ENCODE measurements at places on chromosomes 5 and 9.
A peak's percentile ranks its signal among the peaks of the same experiment; 100 is the strongest.

GRCh38 chr5:119071561-119071995 lies 691 bp downstream of the DMXL1 start:
- no peak for DNase-seq

GRCh38 chr9:34046784-34047379 lies 1.8 kb downstream of the UBAP2 start:
- peak; percentile 48 for DNase-seq

DNA sequence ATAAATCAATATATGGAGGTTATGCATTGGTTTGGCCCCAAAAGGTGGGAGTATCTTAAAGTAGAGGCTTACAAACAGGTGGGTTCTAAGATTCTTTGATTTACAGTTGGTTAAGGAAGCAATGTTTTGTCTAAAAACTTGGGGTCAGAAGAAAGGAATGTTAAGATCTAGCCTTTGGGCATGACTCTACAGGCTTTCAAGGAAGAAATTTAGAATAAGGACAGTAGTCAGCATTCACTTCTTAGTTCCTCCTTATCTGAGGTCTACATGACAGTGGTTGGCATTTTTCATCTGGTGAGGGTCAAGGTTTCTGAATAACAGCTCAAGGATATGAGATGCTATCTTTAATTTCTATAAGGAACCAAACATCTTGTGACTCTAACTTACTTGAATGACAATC lies 122.8 kb downstream of the CAMK4 start:
- DNase-seq, result no peak

- DNase-seq, result no peak
Observed at GRCh38 chr5:21810737-21811316, 1042.3 kb downstream of the CDH12 start.

DNA sequence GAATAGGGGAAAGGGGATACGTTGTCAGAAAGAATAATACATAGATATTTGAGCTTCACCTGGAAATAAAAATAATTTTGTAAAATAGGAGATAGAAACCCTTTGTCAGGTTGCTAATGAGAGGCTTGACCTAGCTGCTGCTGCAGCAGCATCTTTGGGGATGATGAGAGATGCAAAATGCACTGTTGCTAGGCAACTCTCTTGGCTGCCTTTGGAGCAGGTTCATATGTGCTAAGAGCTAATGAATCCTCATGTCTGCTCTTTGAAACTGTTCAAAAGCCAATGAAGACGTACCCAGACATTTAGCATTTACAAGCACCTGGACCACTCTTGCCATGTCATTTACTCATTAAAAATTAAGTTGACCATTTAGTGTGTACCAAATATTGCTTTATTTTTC lies 121.7 kb downstream of the FOCAD start:
- no peak for DNase-seq

- DNase-seq, result no peak
Observed at GRCh38 chr5:19923742-19924141, 64.3 kb downstream of the CDH18 start.

DNA sequence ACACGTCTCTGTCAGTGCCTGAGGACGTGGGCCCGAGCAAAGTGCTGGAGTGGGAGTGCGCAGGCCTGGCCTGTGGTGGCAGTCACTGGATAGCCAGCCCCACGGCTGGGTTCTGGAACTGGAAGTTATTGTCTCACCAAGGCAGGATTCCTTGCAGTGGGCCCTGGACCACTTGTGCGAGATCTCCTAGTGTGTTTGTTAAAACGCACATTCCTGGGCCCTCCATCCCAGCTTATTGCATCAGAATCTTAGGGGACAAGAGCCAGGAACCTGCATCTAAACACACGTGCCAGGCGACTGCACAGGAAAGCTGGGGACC lies 26.9 kb downstream of the PTPA start:
- no peak for DNase-seq

- DNase-seq, result no peak
Observed at GRCh38 chr5:169126481-169127021, 174.4 kb downstream of the SLIT3 start.

DNA sequence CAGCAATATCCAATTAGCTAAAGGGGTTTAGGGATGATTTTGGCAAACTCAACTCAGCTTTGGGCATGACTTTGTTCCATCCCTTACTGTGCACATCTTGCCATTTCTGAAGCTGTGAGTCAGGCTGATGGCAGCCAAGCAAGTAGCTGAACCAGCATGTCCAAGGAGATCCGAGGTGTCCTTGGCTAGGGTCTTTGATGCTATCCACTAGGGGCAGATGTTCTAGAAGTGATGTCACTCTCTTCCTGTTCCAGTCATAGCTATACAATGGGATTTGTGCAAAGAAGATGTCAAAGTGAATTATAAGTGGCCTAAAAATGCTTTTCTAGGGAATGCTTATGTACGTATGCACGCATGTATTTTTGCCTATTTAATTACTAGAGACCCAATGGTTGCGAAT lies 160.8 kb upstream of the PAPPA start:
- no peak for DNase-seq

GRCh38 chr5:801472-801871 lies 16.9 kb upstream of the ZDHHC11B start:
- no peak for DNase-seq

GRCh38 chr5:141420855-141421488 lies at the start of gene PCDHGA11:
Gene PCDHGA11 (plus strand): TSS chr5:141421051. CDS start chr5:141421228, 177 bp downstream.
- DNase-seq, result peak; percentile 68

GRCh38 chr5:10420932-10421331 lies 20.7 kb upstream of the ROPN1L start:
- no peak for DNase-seq

DNA sequence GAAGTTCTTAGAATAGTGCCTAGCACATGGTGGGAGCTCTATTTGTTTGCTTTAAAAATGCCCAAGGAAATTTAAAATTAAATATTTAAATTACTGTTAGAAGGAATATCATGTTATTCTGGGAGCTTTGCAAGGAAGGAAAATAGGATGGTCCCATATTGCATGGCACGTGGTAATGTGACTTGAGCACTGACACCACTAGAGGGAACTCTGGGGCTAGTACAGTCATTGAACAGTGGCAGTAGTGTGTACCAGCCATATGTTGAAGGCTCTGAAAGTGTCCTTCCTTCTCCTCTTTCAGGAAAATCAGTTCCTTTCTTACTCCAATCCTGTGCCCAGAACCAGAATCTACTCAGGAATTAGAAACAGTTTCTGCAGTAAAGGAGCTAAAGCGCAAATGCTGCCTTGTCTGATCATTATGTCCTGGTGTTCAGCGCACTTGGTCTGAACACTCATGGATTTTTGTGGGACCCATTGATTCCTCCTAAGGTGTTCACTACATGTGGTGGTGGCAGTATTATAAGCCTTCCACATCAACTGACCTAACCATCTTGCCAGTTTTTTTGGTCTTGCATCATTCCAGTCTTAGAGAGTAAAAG lies 54.1 kb downstream of the GDA start:
- peak; percentile 42 for DNase-seq

DNA sequence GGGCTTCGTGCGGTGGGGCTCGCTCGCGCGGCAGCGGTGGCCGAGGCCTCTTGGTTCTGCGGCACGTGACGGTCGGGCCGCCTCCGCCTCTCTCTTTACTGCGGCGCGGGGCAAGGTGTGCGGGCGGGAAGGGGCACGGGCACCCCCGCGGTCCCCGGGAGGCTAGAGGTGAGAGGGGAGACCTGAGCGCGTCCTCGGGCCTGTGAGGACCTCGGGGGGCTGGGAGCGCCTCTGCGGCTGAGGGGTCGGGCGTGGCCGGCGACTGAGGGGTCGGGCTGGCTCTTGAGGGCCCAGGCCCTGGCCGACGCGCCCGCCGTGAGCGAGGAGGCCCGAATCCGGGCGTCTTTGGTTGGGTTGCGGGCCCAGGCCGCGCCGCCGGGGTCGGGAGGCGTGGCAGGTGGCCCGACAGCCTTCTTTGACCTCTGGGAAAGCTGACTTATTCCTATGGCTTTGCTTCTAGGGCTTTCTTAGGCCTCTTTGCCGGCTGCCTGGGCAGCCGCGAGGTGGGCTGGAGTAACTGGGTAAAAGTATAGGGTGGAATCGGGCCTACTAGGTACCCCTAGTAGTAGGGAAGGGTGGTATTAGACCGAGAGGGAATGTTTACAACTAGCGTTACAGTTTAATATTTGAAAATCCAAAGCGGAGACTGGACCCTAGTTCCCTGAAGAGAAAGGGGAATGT lies at the start of gene CANX:
TSS of gene CANX (plus strand) at position 33 of the 681 bp plus-strand sequence. CDS start 6,715 bp downstream, outside the sequence.
- no peak for DNase-seq

DNA sequence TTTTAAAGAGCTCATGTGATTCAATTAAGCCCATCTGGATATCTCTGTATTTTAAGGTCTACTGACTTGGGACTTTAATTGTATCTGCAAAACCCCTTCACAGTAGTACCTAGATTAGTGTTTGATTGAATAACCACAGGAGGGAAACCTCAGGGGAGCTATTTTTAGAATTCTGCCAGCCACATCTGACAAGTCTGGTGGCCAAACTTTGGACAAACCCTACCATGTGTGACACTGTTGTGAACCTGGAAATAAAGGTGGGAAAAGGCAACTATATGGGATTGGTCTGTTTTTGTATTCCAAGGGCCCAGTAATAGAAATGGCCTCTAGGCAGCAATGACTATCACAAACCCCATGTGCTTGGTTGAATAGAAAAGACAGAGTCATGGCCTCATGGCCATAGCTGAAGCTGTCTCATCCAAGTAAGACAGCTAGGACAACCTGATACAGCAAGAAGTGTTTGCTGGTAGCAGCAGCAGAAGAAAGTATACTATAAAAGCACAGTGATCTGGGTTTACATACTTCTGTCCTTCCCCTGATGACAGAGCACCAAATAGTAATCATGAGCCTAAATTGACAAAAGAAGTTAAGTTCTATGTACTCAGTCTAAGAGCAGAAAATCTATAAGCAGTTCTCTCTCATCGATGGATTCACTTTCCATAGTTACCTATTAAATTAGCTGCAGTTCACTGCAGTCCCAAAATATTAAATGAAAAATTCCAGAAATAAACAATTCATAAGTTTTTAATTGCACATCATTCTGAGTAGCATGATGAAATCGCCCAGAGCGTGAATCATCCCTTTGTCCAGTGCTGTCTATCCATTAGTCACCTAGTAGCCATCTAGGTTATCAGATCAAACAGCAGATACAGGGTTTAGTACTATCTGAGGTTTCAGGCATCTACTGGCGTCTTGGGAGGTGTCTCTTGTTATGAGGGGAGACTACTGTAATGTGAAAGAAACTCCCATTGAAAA lies 189.8 kb downstream of the ARHGAP26 start:
- no peak for DNase-seq

DNA sequence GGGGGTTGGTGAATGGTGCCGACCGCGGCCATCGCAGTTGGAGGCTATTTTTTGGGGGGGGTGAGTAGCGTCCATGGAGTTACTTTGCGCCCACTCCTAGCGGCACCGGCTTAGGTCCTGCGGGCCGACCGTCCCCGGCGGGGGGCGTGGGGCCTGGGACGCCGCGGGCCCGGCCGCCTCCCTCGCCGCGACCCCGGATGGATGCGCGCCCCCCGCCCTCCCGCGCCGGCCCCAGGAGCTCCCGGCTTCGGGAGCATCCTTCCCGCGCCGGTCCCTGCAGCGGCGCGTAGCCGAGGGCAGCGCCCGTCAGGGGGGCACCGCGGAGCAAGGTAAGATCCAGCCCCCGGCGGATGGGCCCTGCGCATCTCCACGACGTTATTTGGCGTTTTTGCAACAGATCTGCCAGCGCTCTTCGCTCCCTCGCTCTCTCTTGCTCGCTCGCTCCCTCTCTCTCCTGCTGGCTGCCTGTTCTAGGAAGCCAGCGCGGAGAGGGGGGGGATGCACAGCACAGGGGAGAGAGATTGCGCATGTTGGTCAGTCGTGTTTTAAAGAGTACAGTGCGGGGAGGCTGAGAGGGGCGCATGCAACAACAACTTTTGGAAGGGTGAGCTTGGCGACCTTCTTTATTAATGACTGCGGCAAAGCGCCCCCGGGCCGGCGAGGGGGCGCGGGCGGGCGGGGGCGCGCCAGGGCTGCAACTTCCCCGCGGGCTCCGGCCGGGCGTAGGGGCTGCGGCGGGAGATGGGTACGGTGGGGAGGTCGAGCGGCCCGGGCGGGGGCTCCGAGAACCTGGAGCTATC lies 413 bp downstream of the JADE2 start:
- peak; percentile 69 for DNase-seq

GRCh38 chr5:117177302-117177701 lies 602.7 kb upstream of the SEMA6A start:
- DNase-seq, result no peak

GRCh38 chr5:98771382-98772109 lies 1.9 kb upstream of the RGMB start:
- no peak for DNase-seq

- no peak for DNase-seq
Observed at GRCh38 chr9:79663878-79664277, 92.1 kb downstream of the TLE4 start.

DNA sequence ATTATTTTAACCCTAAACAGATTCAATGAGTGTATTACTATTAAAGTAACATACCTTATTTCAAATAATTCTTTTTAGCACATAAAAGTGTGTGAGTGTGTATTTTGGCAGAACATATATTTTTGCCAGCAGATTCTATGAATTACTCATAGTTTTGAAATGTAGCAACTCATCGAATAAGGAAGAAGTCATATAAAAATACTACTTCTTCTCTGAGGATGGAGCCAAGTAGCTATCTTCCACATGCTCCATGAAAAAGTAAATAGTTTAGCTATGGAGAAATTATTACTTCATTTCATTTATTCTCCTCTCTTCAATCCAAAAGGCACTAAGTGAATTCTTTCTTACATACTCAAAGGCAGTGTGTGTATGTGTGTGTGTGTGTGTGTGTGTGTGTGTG lies 1090.4 kb upstream of the CDH6 start:
- no peak for DNase-seq

DNA sequence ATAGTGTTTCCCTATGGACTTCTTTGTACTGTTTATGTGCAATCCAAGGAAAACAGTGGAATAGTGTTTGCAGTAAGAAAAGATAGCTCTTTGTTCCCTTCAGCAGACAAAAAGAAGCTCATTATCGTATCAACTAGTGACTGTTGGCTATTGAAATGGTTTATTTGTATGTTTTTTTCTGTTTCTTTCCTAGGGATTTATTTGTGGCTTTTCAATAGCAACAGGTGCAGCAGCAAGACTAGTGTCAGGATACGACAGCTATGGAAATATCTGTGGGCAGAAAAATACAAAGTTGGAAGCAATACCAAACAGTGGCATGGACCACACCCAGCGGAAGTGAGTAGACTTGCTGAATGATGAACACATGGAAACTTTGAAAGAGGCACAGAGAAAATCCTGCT lies 65.1 kb downstream of the SLC44A1 start:
- no peak for DNase-seq

DNA sequence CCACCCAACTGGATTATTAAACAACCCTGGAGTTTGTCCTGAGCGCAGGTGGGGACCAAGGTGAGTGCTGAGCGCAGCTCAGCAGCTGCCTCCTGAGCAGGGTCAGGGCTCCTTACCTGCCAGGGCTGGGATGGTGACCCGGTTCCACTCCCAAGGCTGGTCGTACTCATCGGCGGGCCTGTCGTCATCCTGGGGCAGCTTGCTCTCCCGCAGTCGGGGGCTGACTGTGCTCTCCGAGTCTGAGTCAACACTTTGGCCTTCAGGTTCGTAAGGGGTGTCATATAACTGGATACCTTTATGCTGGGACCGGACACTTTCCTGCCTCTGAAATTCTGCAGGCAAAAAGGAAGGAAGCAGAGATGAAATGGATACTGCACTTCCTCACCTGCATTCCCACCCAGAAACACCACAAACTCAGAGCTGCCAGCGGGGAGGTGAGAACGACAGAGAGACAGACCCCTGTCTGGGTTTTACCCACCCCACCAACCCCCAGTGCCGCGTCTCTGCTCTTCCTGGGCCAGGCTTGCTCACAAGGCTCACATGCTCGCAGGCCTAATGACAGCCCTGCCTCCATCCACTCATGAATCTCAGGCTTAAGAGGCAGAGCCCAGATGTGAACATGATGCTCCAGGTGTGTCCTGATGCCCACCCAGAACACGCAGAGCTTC lies 70.7 kb upstream of the SLC25A51 start:
- DNase-seq, result no peak

- DNase-seq, result no peak
Observed at GRCh38 chr5:167819406-167819805, 472.0 kb upstream of the WWC1 start.

Data from HL-60 (cell line).